ENCODE measurements at places on chromosomes 1 and 21.

GRCh38 chr1:116958110-116958509 lies 43.5 kb upstream of the CD101 start:
- DNase-seq: no peak

GRCh38 chr1:10210841-10211804 lies 753 bp downstream of the KIF1B start:
- DNase-seq: no peak

DNA sequence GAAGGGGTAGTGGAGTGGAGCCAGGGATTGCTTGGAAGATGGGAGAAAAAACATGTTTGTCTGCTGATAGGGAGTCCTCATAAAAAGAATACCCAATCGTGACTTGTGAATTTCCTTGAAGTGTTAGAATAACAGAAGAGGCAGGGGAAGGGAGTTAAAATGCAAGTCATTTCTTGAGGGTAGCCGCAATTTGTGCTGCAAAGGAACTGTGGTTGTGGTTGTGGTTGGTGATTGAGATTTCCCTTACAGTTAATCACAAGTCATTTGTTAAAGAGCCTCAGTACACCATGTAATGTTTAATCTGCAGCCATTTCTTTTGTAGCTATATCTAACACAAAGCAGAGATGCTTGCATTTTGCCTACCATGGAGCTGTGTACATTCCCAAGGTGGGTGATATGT lies 38.5 kb upstream of the EGLN1 start:
- peak; percentile 53 for DNase-seq

DNA sequence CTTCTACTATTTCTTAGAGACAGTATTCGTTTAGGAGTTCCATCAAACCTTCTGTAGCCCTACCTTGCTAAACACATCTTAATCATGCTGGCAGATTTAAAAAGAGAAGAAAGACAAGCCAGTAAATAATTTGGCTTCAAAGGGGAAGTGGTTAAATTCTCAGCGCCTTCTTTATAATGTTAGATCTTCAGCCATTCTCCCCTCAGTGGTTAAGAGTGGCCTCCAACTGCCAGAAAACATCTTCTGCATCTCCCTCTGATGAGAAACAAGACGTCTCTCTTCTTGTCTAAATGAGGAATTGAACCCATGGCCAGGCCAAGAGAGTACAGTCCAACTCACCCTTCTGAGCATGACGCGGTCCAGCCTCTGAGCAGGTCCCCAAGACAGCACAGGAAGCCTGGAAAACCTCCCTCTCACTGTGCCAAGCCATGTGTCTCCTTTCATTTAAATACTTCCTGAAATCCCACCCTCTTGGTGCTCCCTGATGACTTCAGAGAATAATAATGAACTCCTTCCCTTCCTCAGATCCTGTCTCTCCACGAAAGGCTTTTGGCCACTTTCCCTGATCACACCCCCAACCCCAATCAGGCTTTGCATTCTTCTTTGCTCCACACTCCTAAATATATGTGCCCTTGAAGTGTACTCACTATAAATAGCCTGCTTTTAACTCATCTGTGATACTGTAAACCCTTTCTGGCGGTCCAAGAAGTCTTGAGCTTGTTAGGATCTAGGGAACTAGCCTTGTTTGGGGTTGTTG lies 16.4 kb upstream of the LRRC52 start:
- no peak for DNase-seq

DNA sequence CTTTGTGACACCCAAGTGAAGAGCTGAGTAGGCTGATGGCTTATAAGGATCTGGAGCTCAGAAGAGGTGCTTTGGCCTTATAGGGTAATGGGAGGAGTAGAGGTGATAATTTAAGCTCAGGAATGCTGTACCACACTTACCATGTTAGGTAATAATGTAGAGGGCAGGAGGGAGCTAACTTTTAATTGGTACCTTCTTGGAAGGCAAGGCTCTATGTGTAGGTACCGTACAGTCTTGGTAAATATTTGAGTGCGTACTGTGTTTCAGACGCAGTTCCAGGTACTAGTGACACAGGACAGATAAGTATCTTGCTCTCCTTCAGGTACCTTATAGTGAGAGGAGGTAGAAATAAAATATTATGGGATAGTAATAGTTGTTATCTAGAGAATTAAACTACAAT lies 16.8 kb downstream of the CAMSAP2 start:
- DNase-seq: no peak

DNA sequence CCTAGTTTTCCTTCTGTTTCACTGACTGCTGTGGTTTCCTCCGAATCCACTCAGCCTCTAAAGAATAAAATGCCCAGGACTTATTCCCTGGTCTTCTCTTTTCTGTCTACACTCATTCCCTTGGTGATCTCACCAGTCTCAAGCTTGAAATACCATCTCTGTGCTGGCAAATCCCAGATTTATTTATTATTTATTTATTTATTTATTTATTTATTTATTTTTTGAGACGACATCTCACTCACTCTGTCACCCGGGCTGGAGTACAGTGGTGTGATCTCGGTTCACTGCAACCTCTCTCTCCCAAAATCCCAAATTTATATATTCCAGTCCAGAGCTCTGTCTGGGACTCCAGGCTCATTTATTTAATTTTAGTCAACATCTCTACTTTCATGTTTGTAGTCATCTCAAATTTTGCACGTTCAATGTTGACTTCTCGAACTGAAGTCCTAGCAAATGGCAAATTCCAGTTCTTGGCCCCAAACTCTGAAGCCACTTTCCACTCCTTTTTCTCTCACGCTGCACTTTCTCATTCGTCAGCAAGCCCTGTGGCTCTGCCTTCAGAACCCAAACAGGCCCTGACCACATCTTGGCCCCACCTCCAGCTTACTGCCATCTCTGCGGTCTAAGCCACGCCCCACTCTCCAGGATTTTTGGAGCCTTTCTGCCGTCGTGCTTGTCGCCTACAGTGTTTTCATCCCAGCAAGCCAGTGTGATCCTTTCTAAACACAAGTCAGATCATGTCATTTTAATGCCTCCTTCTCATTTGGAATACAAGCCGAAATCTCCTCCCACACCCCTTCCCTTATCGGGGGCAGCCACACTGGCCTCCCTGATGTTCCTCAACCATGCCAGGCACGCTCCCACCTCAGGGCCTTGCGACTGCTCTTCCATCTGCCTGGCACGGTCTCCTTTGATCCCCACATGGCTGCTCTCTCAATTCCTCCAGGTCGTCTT lies 14.2 kb upstream of the TENT5B start:
- DNase-seq: no peak

GRCh38 chr1:9273177-9273576 lies 19.5 kb upstream of the SPSB1 start:
- no peak for DNase-seq

DNA sequence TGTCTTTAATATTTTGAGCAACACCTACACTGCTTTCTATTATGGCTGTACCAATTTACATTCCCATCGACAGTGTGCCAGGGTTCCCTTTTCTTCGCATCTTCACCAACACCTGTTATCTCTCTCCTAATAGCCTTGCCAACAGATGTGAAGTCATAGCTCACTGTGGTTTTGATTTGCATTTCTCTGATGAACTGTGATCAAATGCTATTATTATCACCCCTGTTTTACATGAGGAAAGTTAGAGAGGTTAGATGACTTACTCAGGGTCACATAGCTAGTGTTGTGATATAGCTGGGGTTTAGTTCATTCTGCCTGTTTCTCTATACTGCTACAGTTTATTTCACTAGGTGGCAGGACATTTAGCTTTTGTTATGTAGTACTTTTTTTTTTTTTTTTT lies 204.1 kb downstream of the FMN2 start:
- no peak for DNase-seq
